ENCODE measurements at places on chromosomes 2 and 18.

DNA sequence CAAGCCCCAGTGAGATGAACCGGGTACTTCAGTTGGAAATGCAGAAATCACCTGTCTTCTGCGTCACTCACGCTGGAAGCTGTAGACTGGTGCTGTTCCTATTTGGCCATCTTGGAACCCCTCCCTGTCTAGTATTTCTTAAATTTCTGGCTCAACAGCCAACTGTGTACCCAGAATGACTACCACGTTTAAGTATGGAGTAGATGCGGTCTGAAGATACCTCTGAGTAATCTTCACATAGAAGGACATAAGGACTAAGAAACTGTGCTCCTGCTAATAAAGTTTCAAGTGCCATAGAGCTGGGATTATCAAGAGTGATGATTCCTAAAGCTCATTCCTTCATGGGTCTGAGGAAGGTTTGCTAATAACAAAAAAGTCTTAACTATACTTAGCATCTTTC, 20.4 kb downstream of the TRAK2 start:
- no peak for DNase-seq

DNA sequence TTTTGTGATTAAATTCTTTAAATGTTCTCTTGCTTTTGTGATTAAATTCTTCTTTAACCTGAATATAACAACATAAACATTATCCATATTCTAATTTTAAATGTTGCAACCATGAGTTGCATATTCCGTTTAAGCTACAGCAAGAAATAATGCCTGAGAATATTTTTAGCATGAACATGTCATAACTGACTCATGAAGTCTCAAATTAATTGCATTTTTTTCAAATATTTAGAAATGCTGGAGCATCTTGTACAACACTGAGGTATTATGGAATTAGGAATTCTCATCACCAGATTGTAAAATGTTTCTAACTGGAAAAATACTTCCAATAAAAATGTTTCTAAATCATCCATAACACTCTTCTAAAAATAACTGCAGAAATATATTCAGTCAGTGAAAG, 14.7 kb downstream of the ROCK2 start:
- no peak for DNase-seq

GRCh38 chr18:55302167-55302833, 285.7 kb downstream of the TCF4 start:
- DNase-seq = no peak

DNA sequence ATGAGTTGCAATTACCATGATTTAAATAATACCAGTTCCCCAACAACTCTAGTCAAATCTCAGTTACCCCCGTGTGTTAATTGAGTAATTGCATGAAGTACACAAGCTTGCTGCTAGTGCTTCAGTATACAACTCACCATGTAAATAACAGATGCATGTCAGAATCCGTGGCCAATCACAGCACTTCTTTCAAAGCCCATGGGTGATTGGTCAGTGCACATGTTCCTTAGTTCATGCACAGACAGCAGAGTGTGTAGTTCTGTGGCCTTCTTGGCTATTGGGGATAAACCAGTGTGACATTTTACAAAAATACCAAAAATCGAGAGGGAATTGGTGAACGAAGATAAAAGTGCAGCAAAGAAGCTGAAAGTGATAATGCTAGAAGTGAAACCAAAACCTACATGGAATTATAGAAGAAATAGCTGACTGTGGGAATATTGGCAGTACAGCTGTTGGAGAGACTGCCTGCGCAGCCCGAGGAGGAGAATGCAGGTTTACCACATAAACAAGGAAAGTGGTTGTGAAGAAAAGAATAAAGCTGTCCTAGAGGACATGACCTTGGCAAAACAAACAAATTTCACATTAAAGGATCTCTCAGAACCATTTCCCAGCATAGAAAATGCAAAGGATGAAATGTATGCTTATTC, 59.4 kb downstream of the NEDD4L start:
- no peak for DNase-seq

GRCh38 chr2:51265539-51265938, 233.6 kb upstream of the NRXN1 start:
- DNase-seq = no peak

GRCh38 chr2:7880566-7880965, 801.3 kb upstream of the ID2 start:
- DNase-seq = no peak

DNA sequence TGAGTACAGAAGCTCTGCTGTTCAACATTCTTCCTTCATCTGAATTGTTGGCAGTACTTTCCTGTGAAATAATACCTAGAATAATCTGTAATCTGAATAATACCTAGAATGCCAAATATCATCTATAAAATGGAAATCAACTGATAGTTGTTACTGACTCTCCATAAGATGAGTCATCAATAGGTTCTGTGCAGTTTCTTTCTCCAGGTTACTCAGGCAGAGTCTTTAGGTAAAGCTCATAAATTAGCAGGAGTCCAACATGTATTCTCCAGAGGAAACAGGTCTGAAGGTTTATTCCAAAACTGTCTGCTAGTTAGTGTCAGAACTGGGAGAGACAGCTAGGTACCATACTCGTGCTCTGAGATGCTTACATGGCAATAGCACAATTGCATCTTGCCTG, 282.0 kb upstream of the MAP2 start:
- no peak for DNase-seq
